Motor neuron (in vitro differentiated cells): ENCODE measurements at places on chromosomes 1 and 21. TPM values are rescaled to one million over a fixed set of nuclear protein-coding genes. Genes with fewer than 3 reads are reported as not detected.

GRCh38 chr1:50272912-50273311 lies 150.3 kb downstream of the DMRTA2 start:
- ATAC-seq, result peak; percentile 20

GRCh38 chr1:43878440-43878839 lies 55.2 kb upstream of the ARTN start:
- ATAC-seq, result no peak

ATG4C gene
- 11.8 and 12.0 TPM in 2 replicates for total RNA-seq

- ATAC-seq, result peak; percentile 12
These were observed at the start of gene TSPEAR for GRCh38 chr21:44711327-44712202. TSPEAR (minus strand) TSS chr21:44711572; CDS start chr21:44711514, 58 bp downstream.

- ATAC-seq, result peak; percentile 41
These were observed 4.3 kb upstream of the UBL4B start for GRCh38 chr1:110107867-110108469.

TACSTD2 gene
- 0.05 and 0.13 TPM in 2 replicates for total RNA-seq

OR2G2 gene
- total RNA-seq, result 0.31 TPM in 1 of 2 replicates, not detected in the other

DNA sequence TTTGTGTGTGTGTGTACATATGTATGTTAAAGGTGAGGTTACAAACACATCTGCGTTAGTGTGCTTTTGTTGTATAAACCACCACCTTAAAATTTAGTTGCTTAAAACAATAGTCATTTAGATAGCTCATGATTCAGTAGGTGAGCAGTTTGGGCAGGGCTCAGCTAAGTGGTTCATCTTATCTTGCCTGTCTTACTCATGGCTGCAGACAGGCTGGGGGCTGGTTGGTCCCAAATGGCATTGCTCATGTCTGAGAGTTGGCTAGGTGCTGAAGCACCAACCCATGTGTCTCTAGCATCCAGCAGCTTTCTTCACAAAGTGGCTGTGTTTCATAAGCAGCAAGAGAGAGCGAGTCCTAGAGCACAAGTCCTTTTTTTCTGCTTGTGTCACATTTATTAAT lies 91.4 kb downstream of the MACF1 start:
- no peak for ATAC-seq

DNA sequence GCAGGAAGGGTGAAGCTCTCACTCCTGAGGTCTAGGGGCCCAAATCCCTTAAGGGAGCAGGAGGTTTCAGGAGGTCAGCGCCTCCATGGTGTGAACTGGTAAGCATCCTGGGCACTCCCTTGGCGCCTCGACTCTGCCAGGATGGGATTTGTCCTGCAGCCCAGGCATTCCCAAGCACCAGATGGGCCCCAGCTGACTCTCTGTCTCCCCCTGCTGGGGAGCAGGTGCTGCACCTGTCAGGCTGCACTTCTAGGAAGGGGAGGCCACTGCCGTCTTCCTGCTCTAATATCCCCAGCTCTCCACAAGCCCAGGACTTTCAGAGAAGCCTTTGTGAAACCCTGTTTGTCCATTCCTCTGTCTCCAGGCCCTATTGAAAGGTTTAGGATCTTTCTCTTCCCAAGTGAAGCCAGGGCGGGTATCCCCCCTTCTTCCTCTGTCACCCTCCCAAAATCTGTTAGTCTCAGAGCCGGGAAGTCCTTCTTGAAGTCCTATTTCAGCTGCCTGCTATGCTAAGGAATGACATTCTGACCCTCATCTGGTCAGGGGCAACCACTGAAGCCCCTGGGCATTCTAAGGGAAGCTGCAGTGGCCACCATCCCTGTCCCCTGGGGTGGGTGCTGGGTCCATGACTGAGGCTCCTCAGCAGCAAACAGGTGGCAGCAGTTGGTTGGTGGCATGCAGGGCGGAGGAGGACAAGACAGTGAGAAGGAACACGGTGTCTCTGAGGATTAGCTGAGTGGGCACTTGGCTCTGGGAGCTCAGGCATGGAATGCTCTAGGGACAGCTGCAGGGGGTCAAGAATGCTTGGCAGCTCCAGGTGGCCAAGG lies 3.2 kb downstream of the MYBPH start:
- peak; percentile 15 for ATAC-seq

- no peak for ATAC-seq
These were observed 76.8 kb downstream of the STUM start for GRCh38 chr1:226625326-226625725.

DNA sequence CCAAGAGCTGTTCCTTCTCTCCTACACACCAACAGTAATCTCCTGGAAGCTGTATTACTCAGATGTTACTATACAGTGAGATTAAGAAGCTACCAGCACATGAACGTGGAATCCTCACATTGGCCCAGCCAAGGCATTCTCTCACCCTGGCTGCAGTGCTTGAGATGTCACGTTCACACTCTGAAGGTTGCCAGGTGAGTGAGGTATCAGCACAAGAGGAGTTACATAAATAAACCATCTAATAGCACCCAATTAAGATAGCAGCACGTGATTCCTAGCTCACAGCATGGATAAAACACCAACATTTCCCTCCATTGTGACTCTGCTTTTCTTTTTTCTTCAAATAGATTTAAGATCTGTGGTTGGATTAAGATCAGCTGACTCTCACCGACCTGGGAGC lies 182.8 kb downstream of the PLPP3 start:
- no peak for ATAC-seq
